ENCODE measurements at places on chromosomes 16 and 17.

DNA sequence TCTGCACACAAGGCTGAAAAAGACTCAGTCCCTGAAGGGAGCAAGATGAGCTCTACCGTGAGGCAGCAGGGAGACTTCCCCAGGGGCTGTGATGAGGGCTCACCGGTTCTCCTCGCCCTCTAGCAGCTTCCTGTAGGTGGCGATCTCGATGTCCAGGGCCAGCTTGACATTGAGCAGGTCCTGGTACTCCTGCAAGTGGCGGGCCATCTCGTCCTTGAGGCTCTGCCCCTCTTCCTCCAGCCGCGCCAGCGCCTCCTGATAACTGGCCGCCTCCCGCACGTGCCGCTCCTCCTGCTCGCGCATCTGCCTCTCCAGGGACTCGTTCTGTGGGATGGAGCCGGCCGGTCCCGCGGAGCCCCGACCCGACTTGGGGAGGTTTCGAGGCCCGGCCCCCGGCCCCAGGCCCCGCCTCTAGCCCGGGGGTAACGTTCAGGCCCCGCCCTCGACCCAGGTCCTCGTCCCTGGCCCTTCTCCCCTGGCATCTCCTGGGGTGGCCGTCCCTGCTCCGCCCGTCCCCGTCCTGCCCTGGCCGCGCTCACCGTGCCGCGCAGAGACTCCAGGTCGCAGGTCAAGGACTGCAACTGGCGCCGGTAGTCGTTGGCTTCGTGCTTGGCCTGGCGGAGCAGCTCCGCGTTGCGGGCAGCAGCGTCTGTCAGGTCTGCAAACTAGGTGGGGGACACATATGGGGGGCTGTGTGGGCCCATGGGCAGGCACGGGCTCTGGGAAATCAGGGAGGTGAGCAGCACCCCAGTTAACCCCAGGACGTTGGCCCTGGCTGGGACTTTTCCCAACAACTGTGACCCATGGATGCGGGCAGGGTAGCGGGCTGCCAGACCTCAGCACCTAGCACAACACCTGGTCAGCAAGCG is 3.9 kb downstream of the GFAP start:
- peak; percentile 60 for DNase-seq

DNA sequence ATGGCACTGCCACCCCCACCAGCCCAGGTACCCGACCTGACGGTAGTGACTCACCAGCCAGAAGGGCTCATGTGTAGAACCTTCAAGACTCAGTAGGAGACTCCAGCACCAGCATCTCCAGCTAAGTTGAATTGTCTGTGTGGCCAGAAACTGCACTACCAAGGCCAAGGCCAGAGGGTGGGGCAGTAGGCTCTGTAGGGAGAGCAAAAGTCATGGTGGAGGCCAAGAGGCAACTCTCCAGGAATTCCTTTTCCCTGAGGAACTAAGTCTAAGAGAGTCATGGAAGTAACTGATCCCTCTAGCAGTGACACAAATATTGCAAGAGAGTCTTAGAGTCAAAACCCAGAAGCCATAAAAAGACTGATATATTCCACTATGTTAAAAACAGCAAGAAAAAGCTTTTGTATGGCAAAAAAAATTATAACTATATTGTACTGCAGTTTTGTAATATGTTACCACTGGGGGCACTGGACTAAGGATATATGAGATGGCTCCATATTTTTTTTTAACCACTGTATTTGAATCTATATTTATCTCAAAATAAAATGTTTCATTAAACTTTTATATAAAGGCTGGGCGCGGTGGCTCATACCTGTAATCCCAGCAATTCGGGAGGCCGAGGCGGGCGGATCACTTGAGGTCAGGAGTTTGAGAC is 30.2 kb upstream of the GUCY2D start:
- no peak for DNase-seq

DNA sequence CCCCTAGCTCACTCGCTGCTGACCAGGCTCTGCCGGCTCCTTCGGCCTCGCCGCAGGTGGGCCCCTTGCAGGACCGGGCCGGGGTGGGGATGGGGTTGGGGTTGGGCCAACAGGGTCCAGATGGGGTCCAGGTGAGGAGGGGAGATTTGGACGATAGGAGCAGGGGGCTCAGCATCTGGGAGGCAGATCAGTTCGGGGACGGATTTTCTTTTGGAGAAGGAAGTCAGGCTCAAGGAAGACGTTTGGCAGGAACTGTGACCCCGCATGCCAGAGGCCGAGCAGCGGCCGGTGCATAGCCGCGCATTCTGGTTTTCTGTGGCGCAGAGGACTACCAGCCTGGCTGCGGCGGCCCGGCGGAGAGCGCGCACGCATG is 845 bp upstream of the ALDOA start:
- no peak for DNase-seq

DNA sequence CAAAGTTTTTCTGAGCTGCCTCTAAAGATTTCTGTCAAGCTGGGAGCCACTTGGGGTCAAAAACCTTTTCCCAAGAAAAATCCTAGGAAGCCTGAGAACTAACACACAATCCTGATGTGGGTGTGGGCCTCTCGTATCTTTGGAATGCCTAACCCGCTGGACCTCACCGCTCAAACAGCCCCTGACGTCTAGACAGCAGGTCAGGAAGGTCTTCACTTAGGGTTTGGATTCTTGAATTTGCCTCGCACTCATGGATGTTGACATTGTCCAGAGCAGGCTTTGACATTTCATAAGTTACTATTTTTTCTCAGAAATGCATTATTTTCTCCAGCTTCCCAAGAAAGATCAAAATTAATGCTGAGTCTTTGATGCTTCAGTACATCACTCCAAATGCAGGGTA is 18.9 kb downstream of the TEX2 start:
- no peak for DNase-seq

DNA sequence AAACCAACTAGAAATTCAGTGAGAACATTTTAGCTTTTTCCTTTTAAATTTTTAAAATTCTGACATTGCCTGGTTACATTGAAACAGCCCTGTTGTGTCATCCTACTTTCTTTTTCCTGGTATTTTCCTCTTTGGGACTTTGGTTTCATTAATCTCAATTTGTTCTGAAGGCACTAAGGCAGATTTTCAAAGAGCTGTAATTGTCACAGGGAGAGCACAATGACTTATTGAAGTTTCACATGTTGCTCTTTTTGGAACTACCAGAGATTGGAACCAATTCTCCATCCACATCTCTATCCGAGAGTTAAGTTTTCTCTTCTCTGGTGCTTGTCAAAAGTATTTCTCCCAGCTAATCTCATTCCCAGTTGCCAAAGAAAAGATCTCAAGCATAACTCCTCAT is 144.7 kb upstream of the TBX2 start:
- no peak for DNase-seq

- no peak for DNase-seq
These were observed 4.6 kb upstream of the SLC12A3 start for GRCh38 chr16:56860226-56861020.

DNA sequence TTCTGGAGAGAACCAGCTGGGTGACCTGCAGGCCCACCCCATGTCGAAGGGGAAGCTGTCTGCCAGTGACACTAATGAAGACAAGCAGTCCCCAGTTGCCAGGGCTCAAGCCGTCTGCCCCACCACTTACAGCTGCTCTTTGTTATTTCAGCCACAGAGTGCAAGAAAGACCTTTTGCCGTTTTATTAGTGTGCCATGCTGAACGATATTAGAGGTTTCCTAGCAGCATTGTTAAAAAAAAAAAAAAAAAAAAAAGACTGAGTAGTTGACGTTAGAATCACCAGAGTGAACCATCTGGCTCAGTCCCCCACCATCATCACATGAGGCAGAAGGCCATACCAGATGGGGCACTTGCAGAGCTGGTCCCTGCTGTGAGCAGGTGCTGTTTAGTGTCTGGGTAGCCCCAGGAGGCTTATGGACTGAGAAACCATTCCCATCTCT is 26.5 kb upstream of the SLC39A11 start:
- no peak for DNase-seq

DNA sequence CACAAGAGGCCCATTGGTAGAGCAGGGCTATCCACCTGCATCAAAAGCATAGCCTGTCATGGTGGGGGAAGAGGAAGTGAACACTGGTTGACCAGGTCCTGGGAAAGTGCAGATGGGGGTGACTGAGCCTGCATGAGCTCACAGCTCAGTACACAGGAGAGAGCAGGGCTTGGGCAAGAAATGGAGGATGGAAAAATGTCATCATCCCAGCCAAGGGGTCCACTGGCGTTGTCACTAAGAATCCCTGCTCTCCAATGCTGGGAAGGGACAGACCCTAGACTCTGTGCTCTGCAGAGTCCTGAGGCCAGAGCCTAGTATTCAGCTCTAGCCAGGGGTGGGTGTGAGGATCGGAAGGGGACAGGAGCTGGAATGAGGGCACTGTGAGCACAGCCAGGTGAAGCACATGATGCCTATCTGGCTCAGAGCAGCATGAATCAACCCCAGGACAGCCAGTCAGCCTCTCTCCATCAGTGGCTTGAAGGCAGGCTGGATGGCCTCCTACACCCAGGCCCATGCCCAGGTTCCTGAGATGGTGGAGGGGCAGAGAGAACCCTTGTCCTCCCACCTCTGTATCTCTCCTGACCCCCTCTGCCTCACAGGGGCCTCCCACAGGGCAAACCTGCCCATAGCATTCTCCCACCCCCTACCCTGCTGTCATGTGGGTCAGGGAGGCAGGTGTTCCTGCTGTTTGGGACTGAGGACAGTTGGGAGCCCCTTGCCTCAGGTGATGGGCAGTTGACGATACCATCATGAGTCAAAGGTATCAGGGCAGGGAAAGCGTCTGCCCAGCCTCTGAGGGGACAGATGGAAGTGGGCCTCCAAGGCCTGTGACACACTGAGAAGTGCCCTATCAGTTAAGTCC is 13.8 kb upstream of the CTCF start:
- DNase-seq, result no peak

GRCh38 chr17:71110326-71110725 is 941.0 kb downstream of the KCNJ2 start:
- DNase-seq, result no peak

DNA sequence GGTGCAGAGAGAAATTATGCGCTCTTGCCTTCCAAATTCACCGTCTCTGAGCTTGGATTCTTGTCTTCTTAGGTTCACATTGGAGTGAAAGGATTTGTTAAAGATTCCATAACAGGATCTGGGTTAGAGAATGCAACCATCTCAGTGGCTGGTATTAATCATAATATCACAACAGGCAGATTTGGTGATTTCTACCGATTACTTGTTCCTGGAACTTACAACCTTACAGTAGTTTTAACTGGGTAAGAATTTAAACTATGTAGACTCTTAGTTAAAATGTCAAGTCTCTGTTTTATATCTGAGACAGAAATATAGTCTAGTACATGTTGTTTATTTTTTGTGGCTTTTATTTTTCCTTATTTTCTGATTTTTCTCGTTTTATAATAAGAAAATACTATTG is 42.9 kb downstream of the CPD start:
- no peak for DNase-seq

DNA sequence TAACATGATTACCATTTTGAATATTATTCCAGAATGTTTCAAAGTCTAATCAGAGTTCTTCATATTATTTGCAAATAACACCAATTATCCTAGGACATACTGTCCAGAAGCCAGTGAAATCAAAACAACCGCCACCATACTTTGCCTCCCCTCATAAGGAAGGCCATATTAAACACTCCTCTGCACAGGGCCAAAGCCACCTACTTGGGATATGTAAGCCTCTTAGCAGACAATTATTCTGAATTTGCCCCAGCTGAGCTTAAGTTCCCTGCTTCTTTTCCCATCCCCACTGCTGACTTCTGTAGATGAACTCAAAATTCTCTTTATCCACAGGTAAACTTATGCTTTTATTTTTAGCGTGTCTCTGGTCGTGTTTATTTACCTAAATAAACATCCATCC is 374.0 kb downstream of the KIF2B start:
- no peak for DNase-seq

GRCh38 chr17:78476973-78477372 is 98.5 kb downstream of the PGS1 start:
- no peak for DNase-seq

GRCh38 chr17:66423056-66423955 is 120.9 kb downstream of the PRKCA start:
- no peak for DNase-seq

- DNase-seq, result no peak
These were observed 72.7 kb downstream of the SOX9 start for GRCh38 chr17:72193391-72194106.

DNA sequence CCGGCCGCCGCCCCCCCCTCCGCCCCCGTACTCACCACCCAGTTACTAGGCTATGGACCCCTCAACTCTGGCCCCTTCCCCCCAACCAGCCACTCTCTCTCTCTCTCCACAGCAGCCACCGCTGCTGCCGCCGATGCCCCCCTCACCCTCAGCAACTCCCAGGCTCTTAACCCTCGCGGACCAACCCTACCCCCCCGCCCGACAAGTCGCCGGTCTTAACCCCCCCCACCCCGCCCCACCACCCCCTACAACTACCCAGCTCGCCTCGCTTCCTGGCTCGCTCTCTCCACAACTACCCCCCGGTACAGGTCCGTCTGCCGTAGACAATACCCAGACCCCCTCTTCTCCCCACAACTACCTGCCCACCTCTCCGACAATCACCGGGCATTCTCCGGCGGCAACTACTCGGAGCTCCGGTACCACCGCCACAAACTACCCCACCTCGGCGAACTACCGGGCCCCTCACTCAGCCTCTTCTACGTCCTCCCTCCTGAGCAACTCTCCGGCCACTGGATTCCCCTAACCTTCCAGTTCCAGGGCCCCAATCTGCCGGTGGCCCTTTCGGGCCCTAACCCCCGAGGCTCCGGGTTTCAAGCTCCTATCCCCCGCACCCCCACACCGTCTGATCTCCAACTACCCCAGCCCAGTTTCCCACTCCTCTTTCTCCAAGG is 702 bp downstream of the PHF23 start:
- DNase-seq, result no peak

GRCh38 chr16:85724126-85724879 is 26.6 kb downstream of the C16orf74 start:
- no peak for DNase-seq

- DNase-seq, result no peak
These were observed 26.4 kb upstream of the BEAN1 start for GRCh38 chr16:66400503-66401380.

- DNase-seq, result no peak
These were observed 29.7 kb downstream of the SLC25A10 start for GRCh38 chr17:81741594-81742452.

GRCh38 chr16:61412562-61412961 is 623.7 kb downstream of the CDH8 start:
- DNase-seq, result no peak

- no peak for DNase-seq
These were observed 142.7 kb upstream of the GNAO1 start for GRCh38 chr16:56048425-56049105.

DNA sequence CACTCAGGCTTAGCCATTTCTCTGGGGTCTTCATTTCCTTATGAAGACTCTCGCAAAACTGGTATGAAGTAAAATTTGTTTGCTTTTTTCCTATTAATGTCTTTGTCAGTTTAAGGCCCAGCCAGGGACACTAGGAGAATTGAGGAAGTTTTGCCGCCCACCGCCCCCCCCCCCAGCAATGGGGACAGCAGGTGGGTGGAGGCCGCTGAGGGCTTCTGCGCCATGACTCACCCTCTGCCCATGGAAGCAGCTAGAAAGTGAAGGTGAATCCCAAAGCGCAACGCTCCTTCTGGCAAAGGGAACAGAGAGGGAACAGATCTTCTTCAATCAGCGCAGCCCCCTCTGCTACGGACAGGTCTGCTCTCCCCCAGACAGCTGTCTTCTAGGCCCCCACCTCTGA is 49.7 kb downstream of the MARF1 start:
- DNase-seq, result no peak

GRCh38 chr17:71985111-71986039 is 135.4 kb upstream of the SOX9 start:
- no peak for DNase-seq
